Progenitor cell of endocrine pancreas (in vitro differentiated cells): ENCODE measurements at places on chromosomes 5 and 9. TPM values are rescaled to one million over a fixed set of nuclear protein-coding genes. Genes with fewer than 3 reads are reported as not detected.
A peak's percentile ranks its signal among the peaks of the same experiment; 100 is the strongest.

The BTNL8 gene
- total RNA-seq = not detected in 2 replicates

The CATSPER3 gene
- 1.3 and 1.4 TPM in 2 replicates for total RNA-seq

The STC2 gene
- total RNA-seq = 12.2 and 20.2 TPM in 2 replicates

DNA sequence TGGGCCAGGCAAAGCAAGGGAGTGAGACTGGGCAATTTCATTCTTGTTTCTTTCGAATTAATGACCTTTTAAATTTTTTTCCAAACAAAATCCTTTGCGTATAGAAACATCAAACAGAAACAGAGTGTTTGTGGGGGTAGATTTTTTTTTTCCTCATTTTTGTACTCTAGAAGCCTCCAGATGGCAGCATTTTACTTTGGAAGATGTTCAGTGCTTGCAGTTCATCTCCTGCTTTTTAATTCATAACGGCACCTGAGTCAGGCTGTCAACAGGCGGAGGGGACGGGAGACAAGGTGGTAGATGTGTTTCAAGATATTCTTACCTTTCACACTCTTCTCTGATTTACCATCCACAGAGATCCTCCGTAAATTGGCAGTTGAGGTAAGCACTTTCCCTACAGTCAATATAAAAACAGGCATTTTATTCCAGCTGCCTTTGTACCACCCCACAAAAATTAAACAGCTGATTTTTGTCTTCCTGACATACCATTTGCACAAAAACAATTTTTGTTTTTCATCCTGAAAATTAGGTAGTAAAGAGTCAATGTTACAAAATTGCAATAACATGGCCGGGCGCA is 99.5 kb upstream of the FBXL17 start:
- DNase-seq = no peak
- H3K4me1 ChIP-seq = no peaks in the 10 kb centered on the region
- no peak overlapping the region for H3K4me3 ChIP-seq
- no peak overlapping the region for H3K27ac ChIP-seq

DNA sequence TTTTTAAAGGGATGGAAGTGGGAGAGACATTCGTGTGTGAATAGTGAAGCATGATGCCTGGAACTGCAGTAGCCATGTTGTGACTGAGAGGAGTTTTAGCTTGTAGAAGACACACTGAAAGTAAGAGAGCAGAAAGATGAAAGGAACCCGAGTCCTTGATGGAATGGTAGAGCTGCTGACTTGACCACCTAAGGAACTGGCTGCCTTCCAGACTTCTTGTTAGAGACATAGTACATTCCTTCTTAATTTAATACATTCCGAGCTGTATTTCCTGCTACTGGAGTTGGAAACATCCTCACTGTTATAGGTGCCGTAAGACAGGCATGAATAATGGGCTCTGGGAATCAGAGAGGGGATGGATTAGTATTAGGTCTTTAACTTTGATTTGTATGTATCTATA is 7.4 kb downstream of the CER1 start:
- no peak overlapping the region for H3K4me3 ChIP-seq
- no peak for DNase-seq
- H3K36me3 ChIP-seq = no peaks in the 10 kb centered on the region
- no peaks in the 10 kb centered on the region for H3K4me1 ChIP-seq
- H3K27me3 ChIP-seq = peaks cover 8% of the 10 kb centered on the region

DNA sequence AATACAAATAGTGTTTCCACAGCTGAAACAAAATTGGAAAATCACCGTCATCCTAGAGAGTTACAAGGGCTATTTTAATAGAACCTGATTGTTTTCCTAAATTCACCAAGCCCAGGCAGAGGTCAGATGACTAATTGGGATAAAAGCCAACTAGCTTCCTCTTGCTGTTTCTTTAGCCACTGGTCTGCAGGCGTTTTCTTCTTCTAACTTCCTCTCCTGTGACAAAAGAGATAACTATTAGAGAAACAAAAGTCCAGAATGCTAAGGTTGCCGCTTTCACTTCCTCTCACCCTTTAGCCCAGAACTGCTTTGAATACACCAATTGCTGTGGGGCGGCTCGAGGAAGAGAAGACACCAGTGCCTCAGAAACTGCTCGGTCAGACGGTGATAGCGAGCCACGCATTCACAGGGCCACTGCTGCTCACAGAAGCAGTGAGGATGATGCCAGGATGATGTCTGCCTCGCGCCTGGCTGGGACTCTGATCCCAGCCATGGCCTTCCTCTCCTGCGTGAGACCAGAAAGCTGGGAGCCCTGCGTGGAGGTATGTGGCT is at the start of gene TLR4:
Gene TLR4 (plus strand): TSS at position 380 of the 552 bp plus-strand sequence. CDS start 70 bp downstream, at position 450.
- no peaks in the 10 kb centered on the region for H3K36me3 ChIP-seq
- DNase-seq = no peak
- no peak within 1 kb of the TSS for H3K27ac ChIP-seq
- no peak within 1 kb of the TSS for H3K4me3 ChIP-seq
- peaks cover 24% of the 10 kb centered on the region for H3K4me1 ChIP-seq

- H3K4me1 ChIP-seq = peaks cover 6% of the 10 kb centered on the region
- peaks cover 26% of the 10 kb centered on the region for H3K27me3 ChIP-seq
- H3K4me3 ChIP-seq = no peak overlapping the region
Observed at GRCh38 chr5:178392386-178392785, 159.8 kb upstream of the PHYKPL start.

GRCh38 chr5:35324679-35325078 is 94.4 kb upstream of the PRLR start:
- no peak for DNase-seq
- H3K4me3 ChIP-seq = no peak overlapping the region
- no peak overlapping the region for H3K27ac ChIP-seq
- no peaks in the 10 kb centered on the region for H3K27me3 ChIP-seq

DNA sequence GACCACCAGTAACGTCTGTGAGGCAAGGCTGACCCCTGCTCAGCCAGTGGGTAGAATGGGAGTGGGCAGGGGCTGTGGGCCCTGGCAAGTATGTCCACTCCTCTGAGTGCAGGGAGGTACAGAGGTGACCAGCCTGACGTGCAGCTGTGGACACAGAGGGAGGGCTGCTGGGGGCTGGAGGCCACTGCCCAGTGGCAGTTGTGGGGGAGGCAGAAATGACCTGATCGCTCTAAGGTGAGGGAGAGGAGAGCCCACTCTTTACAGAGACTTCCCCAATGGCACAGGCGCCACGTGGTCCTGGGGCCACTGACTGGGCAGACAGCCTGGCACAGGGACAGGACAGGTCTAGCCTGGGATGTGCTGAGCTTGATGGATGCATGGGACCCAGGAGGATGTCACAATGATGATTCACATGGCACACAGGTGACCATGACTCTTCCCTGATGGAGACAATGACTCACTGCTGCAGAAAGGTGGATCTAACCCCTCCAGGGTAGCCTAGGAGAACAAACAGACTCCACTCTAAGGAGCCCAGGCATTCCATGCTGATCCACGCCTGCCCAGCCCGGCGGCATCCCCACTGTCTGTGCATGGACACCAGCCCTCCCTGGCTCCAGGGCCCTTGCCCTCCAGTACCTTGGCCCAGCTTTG is 7.7 kb downstream of the LPCAT1 start:
- peaks cover 3% of the 10 kb centered on the region for H3K36me3 ChIP-seq
- peak; percentile 8 for DNase-seq
- peak overlapping the region; percentile 19 for H3K27ac ChIP-seq
- no peaks in the 10 kb centered on the region for H3K27me3 ChIP-seq
- peaks cover 15% of the 10 kb centered on the region for H3K4me1 ChIP-seq
